ENCODE measurements at places on chromosomes 2 and 18.
A peak's percentile ranks its signal among the peaks of the same experiment; 100 is the strongest.

DNA sequence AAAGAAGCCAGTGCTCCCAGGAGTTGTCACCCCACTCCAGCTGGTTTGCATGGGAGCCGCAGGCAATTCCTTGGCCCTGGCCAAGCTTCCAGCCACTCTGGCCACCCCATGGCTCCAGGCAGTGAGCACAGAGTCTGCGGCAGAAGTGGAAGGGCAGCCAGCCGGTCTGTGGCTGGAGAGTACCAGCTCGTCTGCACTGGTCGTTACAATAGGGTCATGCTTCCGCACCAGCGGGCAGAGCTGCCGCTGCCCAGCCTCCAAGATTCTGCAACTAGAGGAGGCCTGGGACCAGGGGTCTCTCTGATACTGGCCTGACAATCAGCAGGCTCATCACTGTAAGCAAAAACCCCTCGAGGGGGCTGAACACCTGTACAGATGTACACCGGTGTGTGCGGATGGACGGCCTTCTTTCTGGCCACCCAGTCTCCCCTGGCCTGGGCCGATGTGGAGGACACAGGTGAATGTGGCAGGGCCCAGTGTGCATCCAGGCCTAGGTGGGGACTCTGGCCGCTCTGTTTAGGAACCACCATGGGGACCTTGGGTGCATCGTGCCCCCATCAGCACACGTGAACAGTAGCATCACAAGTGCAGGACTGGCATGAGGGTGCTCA lies 51.9 kb upstream of the ODC1 start:
- no peak for DNase-seq

- no peak for DNase-seq
Measured at GRCh38 chr2:105943977-105944376, 199.3 kb downstream of the NCK2 start.

GRCh38 chr2:240430595-240430994 lies 4.9 kb upstream of the GPC1 start:
- DNase-seq = no peak

GRCh38 chr2:166104773-166105172 lies 23.0 kb downstream of the SCN1A start:
- DNase-seq = no peak

- no peak for DNase-seq
Measured at GRCh38 chr2:186855216-186855615, 6.2 kb upstream of the ZSWIM2 start.

DNA sequence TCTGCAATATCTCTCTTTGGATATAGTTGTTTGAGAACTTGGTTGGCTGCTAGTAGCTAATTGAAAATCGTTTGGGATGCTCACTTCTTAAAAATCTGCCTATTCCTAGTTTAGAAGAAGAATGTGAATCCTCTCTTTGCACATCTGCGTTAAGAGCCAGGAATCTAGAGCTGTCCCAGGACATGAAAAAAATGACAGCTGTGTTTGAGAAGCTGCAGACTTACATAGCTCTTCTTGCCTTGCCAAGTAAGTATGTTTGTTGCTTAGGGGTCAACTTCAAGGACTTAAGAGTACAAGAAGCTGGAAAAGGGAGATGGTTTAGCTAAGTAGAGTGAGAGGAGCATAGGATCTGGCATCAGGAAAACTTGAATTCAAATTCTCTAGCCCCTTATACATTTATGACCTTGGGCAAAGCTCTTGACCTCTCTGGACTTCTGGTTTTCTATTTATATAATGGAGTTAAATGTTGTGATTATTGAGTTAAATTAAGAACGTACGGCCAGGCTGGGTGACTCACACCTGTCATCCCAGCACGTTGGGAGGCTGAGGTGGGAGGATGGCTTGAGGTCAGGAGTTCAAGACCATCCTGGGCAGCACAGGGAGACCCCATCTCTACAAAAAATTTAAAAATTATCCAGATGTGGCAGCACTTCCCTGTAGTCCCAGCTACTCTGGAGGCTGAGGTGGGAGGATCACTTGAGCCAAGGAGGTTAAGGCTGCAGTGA lies 55.2 kb upstream of the STON1 start:
- no peak for DNase-seq

GRCh38 chr2:7972670-7973069 lies 709.2 kb upstream of the ID2 start:
- no peak for DNase-seq

GRCh38 chr2:208359632-208359986 lies 47.0 kb upstream of the PTH2R start:
- DNase-seq = no peak

DNA sequence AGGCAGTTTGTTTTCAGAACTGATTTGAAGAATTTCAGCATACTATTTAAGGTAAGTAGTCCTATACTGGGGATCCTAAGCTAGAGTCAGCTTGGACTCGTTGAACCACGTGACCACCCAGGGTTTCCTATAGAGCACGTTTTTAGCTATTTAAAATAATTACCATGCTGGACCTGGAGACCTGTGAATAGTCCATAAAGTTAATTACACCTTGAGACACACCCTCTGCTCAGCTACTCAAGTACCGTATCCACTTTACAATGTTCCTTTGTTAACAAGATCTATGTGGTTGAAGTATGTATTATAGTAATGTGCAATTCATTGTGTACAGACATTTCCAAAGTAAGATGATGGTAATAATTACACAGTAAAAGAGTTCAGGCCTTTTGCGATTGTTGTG lies 67.6 kb downstream of the CRIM1 start:
- DNase-seq = no peak

DNA sequence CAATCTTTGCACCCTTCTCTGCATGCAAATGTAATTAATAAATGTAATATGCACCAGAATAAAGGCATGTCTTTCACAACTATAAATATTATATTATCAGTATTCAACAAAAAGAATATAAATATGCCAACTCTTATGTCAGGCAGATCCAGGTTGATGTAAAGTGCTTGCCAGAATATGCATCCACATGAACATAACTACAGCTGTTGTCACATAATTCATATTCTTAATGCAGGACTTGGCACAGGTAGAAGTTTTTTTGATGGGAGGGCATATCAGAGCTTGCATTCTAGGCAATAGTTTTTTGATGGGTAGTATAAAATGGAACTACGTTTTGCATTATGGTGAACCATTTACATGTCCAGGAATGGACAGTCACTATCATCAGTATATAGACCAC lies 544.3 kb downstream of the ZNF804A start:
- DNase-seq = no peak

- peak; percentile 3 for DNase-seq
Measured at GRCh38 chr18:58960946-58961722, 96.5 kb downstream of the ZNF532 start.

- no peak for DNase-seq
Measured at GRCh38 chr2:79770926-79771325, 258.1 kb downstream of the CTNNA2 start.

DNA sequence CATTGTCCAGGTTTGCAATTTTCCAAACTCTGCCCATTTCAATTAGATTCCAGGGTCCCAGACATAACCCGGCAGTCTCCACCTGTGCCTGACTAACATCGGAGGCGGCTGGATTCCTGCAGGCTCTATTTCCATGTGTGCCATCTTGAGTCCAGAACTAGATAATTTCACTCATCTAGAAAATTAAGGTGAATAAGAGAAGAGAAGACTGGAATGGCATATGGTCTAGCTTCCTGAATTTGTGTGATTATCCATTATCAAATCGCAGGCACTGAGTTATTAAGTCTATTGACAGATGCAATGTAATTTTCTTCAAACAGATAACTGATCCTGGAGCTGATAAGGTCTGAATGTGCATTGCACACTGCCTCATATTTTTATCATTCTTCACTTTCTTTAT lies 305.2 kb downstream of the ETAA1 start:
- no peak for DNase-seq

DNA sequence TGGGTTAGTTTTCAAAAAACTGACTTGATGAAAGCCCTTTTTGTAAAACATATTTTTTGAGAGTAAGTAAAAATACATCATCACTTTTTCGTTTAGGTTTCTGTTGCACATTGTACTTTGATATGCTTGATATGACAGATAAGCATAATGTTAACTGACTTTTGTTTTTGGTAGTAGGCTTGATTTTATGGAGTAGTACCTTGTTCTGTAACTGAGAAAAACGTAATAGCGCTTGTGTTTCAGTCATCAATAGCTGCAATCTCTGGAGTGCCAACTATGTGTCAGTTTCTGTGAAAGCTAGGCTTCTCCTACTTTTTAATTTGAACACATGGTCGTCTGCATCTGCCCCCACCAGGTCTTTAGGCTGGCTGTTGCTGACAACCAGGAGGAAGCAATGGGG lies 1.3 kb downstream of the LCLAT1 start:
- no peak for DNase-seq

DNA sequence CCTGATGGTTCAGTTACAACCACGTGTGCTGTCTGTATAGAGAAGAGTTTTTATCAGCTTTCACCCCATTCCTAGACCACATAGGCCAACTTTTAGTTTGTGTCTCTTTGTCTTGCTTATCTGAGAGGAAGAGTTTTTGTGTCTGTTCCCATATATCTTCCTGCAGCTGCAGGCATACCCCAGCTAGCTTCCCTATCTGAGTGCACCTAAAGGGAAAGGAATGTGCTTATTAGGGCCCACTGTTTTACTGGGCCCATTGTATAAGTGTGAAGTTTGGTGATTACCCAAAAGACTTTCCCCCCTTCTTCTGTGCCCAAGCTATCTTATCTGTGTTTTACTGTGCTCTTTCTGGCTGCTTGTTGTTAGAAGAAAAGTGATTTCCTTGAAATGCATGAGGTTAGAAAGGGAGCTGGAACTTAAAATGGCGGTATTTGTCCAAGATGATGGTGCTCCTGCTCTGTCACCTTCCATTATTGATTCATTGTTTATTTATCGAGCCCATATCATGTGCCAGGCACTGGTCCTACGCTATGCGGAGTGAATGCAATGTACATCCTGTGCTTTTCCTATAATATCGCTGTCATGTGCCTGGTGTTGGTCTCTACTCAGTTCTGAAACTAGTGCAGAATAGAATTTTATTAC lies 57.2 kb downstream of the NYAP2 start:
- DNase-seq = no peak

GRCh38 chr2:39954346-39954745 lies 175.3 kb upstream of the THUMPD2 start:
- DNase-seq = no peak

- no peak for DNase-seq
Measured at GRCh38 chr2:237511433-237511832, 24.4 kb downstream of the MLPH start.

- DNase-seq = no peak
Measured at GRCh38 chr18:36392979-36393287, 95.4 kb downstream of the FHOD3 start.

All from stimulated activated CD4-positive, alpha-beta T cell treated with anti-CD3 and anti-CD28 coated beads, Interleukin-15, amount 100 ng/mL, for 24 hours (primary cell).